Fibroblast of the aortic adventitia (primary cell): ENCODE measurements at places on chromosomes 12 and 14.

DNA sequence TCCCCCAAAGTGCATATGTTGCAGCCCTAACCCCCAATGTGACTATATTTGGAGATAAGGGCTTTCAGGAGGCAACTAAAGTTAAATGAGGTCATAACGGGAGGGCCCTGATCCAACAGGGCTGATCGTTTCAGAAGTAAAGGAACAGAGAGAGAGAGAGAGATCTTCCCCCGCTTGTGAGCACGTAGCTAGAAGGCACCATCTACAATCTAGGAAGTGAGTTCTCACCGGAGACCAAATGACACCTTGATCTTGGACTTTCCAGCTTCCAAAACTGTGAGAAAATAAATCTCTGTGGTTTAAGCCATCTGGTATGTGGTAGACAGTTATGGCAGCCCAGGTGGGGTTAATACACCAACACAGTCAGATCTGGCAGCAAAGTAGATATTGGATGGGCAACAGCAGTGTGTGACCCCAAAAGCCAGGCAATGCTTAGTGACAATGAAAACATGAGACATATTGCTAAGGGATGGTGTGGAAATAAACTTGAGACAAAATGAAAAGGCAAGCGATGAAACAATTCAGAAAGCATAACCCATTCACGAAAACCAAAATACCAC, 147.2 kb upstream of the GSC start:
- no peak for DNase-seq

- no peak for DNase-seq
Observed at GRCh38 chr12:86429824-86430223, 173.6 kb upstream of the MGAT4C start.

- no peak for DNase-seq
Observed at GRCh38 chr14:93953263-93953662, 23.1 kb downstream of the ASB2 start.

DNA sequence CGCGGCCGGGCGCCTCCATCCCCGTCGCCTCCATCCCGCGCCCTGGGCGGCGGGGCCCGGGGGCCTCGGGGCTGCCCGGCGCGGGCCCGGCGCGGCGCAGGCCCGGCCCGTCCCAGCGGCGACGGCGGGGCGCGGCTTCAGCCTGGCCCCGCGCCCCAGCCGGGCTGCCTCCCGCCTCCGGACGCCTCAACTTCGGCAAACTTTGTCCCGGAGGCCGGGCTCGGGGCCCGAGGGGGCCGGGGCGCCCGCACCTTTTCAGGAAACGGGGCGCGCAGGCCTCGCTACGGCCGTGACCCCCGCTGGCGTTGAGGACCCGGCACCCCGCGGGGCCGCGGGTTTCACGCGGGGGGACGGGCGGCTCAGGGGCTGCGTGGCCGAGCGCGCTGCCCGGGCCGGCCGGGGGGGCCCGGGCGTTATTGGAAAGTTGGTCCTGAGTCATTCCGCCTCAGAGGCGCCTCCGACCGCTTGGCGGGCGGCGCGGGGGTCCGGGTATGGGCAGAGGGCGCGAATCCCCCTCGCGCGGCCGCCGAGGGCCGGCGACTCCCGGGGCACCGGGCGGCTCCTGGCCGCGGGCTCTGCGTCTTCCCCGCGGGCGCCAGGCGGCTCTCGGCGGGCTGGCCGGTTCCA, 575 bp downstream of the TRAF3 start:
- no peak for DNase-seq

- DNase-seq: no peak
Observed at GRCh38 chr14:32779840-32780239, 158.8 kb upstream of the NPAS3 start.

- DNase-seq: no peak
Observed at GRCh38 chr12:64265839-64266238, 43.7 kb upstream of the KICS2 start.

DNA sequence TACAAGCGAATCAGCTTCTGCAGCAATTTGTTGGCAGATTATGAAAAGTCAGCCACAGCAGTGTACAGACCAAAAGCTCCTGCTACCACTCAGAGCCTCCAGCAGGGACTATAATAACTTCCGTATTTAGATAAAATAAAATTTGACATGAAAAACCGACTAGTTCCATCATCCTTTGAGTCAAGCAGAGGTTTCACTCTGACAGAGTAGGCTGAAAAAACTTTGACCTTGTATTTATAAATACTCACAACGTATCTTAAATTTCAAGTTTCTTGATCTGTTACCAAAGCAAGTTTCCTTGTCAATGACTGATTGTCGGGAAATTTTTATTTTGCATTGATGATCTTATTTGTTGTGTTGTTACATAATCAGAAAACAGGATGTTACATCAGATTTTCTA, 283.4 kb downstream of the DAD1 start:
- DNase-seq: no peak

- DNase-seq: peak; percentile 63
Observed at GRCh38 chr12:72346363-72346944, 74.3 kb downstream of the TRHDE start.

GRCh38 chr12:5269846-5270245, 162.1 kb upstream of the NTF3 start:
- no peak for DNase-seq

- DNase-seq: no peak
Observed at GRCh38 chr12:26697217-26697616, 135.8 kb downstream of the ITPR2 start.

- no peak for DNase-seq
Observed at GRCh38 chr12:120093592-120094355, 22.8 kb downstream of the RAB35 start.

GRCh38 chr14:79166171-79166570, 996.0 kb downstream of the NRXN3 start:
- DNase-seq: no peak

GRCh38 chr14:93431036-93431670, 414 bp downstream of the UNC79 start:
- DNase-seq: peak; percentile 1

DNA sequence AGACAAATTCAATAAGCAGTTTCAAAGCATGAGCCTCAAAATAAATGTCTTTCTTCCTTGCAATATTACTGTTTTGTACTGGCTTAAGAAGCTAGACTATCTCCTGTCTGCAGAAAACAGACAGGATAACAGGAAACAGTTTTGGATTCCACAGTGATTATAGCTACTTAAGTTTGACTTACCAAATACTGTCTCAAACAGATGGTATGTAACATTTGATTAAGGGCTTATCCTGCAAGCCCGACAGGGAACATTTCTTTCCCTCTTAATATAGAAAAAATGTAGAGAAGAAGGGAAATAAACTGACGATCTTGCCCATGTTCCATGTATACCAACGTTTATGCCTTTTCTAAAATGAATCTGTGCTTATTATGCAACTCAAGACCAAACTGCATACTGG, 179.9 kb upstream of the EEA1 start:
- peak; percentile 45 for DNase-seq

DNA sequence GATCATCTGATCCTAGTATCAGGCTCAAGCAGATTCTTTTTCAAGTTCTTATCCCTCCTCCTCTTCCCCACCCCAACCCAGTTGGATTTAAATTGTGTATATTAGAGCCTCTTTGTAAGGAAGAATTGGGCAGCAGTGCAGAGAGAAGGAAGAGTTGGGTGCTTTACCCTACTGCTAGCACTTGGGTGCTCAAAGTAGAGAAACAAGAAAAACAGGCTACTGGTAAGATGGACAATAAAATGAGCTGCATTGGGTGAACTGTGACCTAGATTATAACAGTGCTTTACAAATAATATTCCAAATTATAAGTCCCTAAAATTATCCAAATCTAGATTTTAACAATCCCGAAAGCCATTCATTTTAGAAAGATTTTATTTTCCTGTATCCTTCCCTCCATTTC, 363.4 kb upstream of the GARIN6 start:
- no peak for DNase-seq
